ENCODE measurements at places on chromosomes 3 and 15.
A peak's percentile ranks its signal among the peaks of the same experiment; 100 is the strongest.

DNA sequence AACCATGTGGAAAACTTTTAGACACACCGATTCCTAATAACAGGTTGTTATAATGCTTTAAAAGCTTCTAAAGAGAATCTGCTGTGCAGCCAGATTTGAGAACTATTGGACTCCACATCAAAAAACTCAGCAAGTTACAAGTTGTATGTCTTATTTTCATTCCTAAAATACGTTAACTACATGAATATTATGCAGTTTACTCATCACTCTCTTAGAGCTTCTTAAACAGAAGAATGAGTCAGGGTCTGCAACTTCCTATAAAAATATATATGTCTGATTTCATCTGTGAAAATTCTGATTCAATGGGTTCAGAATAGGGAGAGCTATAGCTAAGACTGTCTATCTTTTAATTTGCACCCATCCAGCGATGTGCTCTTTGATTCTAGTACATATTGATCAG, 244.2 kb upstream of the EPHA3 start:
- no peak for DNase-seq

DNA sequence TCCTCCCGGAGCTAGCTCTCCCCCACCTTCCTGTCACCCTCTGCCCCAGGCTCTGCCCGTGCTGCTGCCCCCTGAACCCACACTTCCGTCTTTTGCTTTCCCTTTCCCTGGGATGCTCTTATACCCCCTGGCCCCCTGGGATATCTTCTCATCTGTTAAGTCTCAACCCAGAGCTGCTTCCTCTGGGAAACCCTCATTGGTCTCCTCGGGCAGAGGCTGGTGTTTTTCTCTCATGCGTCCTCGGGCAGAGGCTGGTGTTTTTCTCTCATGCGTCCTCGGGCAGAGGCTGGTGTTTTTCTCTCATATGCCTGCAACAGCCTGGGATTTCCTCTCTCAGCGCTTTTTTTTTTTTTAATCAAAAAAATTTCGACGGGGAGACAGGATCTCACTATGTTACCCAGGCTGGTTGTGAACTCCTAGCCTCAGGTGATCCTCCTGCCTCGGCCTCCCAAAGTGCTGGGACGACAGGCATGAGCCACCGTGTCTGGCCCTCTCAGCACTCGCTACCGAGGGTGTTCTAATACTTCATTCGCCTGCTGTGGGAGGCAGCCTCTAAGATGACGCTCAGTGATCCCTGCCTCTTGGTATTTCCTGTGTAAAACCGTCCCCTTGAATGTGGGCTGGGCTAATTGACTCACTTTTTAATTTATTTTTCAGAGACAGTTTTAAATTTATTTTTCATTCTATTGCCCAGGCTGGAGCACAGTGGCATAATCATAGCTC, 62.7 kb upstream of the TFRC start:
- DNase-seq = no peak

GRCh38 chr3:55405436-55405835, 81.7 kb downstream of the WNT5A start:
- DNase-seq = peak; percentile 14

- no peak for DNase-seq
Observed at GRCh38 chr15:70880781-70881180, 11.5 kb downstream of the THAP10 start.

Measured in SK-N-DZ (cell line).